Trophoblast cell (in vitro differentiated cells and primary cell): ENCODE measurements at places on chromosomes 7 and 10.
A peak's percentile ranks its signal among the peaks of the same experiment; 100 is the strongest.

- peak overlapping the region; percentile 85 for H3K4me3 ChIP-seq
- DNase-seq, result peak; percentile 58
- no peaks in the 10 kb centered on the region for H3K36me3 ChIP-seq
- H3K4me1 ChIP-seq, result peaks cover 8% of the 10 kb centered on the region
Measured at GRCh38 chr10:60732807-60733516, 45.3 kb upstream of the CDK1 start.

- no peaks in the 10 kb centered on the region for H3K4me1 ChIP-seq
- no peaks in the 10 kb centered on the region for H3K36me3 ChIP-seq
- no peak for DNase-seq
Measured at GRCh38 chr7:31299336-31299735, 41.2 kb downstream of the NEUROD6 start.

DNA sequence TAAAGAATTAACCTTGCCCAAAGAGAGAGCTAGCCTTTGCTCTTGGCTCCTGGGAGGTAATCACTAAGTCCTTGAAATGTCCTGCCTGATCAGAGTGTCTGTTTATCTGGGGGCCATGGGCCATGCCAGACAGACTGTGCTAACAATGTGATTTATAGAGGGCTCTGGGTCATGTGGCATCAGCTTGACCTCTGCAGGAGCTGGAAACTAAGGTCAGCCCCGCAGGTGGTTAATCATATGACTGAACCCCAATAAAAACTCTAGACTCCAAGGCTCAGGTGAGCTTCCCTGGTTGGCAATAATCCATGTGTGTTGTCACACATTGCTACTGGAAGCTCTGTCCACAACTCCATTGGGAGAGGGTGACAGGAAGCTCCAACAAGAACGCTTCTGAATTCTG is 47.5 kb downstream of the NDUFB2 start:
- no peak overlapping the region for H3K27ac ChIP-seq
- H3K27me3 ChIP-seq, result no peaks in the 10 kb centered on the region
- no peak for DNase-seq
- peaks cover 1% of the 10 kb centered on the region for H3K36me3 ChIP-seq

GRCh38 chr10:47297866-47298540 is 2.0 kb upstream of the GDF10 start:
- H3K36me3 ChIP-seq, result no peaks in the 10 kb centered on the region
- no peak overlapping the region for H3K4me3 ChIP-seq
- no peak for DNase-seq
- peaks cover 31% of the 10 kb centered on the region for H3K27me3 ChIP-seq
- H3K27ac ChIP-seq, result no peak overlapping the region

- H3K36me3 ChIP-seq, result no peaks in the 10 kb centered on the region
- H3K4me1 ChIP-seq, result peaks cover 3% of the 10 kb centered on the region
- H3K27me3 ChIP-seq, result no peaks in the 10 kb centered on the region
- DNase-seq, result no peak
Measured at GRCh38 chr10:78543031-78543748, 509.5 kb downstream of the RPS24 start.

GRCh38 chr7:143203386-143203785 is 18.5 kb upstream of the TAS2R40 start:
- no peak overlapping the region for H3K4me3 ChIP-seq
- H3K4me1 ChIP-seq, result no peaks in the 10 kb centered on the region
- no peaks in the 10 kb centered on the region for H3K27me3 ChIP-seq
- DNase-seq, result no peak

DNA sequence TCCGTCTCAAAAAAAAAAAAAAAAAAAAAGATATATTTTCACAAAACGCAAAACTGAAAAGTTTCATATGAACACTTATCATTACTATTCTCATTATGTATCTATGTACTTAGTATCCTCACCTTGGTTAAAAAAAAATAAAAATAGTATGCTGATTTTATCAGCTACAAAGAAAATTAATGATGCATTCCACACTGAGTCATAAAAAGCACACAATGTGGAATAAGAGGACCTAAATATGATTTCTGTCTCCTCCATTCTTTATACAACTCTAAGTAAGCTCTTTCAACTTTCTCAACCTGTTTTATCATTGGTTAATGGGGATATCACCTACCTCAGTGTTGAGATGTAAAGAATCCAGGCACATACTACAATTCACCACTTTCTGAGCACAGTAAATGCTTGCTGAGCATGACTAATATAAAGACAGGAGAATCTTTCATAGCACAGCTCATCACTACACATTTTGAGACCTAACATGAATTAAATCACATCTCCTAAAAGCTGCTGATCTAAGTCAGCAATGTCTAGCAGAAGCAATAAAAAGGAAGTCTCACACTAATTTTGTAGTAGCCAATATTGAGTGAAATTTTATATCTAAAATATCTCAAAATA is 2.7 kb downstream of the SNX13 start:
- no peaks in the 10 kb centered on the region for H3K36me3 ChIP-seq
- H3K4me1 ChIP-seq, result peaks cover 4% of the 10 kb centered on the region
- H3K27ac ChIP-seq, result no peak overlapping the region
- no peak for DNase-seq
- H3K4me3 ChIP-seq, result no peak overlapping the region

DNA sequence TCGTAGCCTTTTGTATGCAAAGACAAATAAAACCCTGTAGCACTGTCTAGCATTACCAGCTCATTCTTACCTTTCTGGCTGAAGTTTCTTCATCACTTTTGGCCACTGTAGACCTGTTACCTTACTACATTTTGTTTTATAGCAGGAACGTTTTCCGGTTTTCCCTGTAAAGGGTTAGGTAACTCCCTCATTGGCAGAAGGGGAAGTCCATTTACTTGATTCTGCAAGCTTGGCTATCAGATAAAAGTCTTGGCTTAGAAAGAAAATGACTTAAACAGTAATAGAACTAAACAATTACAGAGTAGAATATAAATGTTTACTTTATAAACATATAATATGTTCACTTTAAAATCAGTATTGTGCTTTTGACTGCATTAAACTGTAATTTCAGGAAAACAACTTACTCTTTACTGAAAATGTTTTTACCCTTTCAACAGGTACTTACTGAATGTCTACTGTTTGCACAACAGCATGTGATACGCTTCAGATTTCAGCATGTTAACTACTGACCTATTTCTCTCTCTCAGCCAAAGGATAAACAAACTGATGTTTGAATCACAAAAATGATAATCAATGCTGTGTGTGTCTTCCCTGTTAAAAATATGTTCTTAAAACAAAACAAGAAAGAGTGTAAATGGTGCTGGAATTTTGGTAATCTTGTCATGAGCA is 67.1 kb downstream of the OTUD1 start:
- no peaks in the 10 kb centered on the region for H3K4me1 ChIP-seq
- no peak for DNase-seq
- no peaks in the 10 kb centered on the region for H3K36me3 ChIP-seq

- no peak for DNase-seq
- H3K27ac ChIP-seq, result no peak overlapping the region
- no peaks in the 10 kb centered on the region for H3K36me3 ChIP-seq
- no peak overlapping the region for H3K4me3 ChIP-seq
- H3K27me3 ChIP-seq, result no peaks in the 10 kb centered on the region
Measured at GRCh38 chr7:88239852-88240251, 20.0 kb upstream of the SRI start.

- DNase-seq, result no peak
- no peaks in the 10 kb centered on the region for H3K27me3 ChIP-seq
- H3K4me1 ChIP-seq, result no peaks in the 10 kb centered on the region
- no peak overlapping the region for H3K4me3 ChIP-seq
Measured at GRCh38 chr7:83681200-83681778, 32.4 kb upstream of the SEMA3E start.

DNA sequence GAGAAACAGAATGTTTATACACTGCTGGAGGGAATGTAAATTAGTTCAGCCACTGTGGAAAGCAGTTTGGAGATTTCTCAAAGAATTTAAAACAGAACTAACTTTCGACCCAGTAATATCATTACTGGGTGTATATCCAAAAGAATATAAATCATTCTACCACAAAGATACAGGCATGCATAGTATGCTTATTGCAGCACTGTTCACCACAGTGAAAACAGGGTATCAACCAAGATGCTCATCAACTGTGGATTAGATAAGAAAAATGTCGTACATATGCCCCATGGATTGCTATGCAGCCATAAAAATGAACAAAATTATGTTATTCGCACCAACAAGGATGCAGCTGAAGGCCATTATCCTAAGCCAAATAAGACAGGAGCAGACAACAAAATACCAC is 343.1 kb upstream of the KCND2 start:
- DNase-seq, result no peak
- no peaks in the 10 kb centered on the region for H3K36me3 ChIP-seq
- no peaks in the 10 kb centered on the region for H3K4me1 ChIP-seq
- H3K27ac ChIP-seq, result no peak overlapping the region
- H3K27me3 ChIP-seq, result no peaks in the 10 kb centered on the region

GRCh38 chr7:87687653-87688254 is 59.6 kb downstream of the RUNDC3B start:
- H3K27me3 ChIP-seq, result no peaks in the 10 kb centered on the region
- DNase-seq, result no peak
- no peaks in the 10 kb centered on the region for H3K36me3 ChIP-seq
- H3K4me3 ChIP-seq, result no peak overlapping the region
- no peaks in the 10 kb centered on the region for H3K4me1 ChIP-seq
- no peak overlapping the region for H3K27ac ChIP-seq

GRCh38 chr10:94091649-94092048 is 97.9 kb downstream of the PLCE1 start:
- DNase-seq, result no peak
- H3K27ac ChIP-seq, result no peak overlapping the region
- no peak overlapping the region for H3K4me3 ChIP-seq
- H3K4me1 ChIP-seq, result no peaks in the 10 kb centered on the region
- H3K27me3 ChIP-seq, result no peaks in the 10 kb centered on the region

GRCh38 chr10:93334901-93335327 is 147.2 kb downstream of the MYOF start:
- no peaks in the 10 kb centered on the region for H3K27me3 ChIP-seq
- peak overlapping the region; percentile 3 for H3K27ac ChIP-seq
- no peak overlapping the region for H3K4me3 ChIP-seq

DNA sequence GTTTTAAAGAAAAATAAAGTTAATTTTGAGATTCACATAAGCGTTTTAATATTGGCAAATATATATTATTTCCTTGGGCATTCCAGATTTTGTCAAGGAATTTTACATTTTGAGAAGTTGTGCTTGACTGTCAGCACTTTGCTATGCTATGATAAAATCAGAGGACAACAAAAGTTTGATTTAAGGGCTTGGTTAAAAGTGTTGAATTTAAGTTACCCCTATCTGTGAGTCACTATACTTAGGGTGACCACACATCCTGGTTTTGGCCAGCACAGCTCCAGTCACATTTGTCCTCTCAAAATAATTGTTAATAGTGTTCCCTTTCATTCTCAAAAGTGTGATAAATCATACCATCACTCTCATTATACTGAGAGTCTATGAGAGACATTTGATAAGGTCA is 34.2 kb upstream of the ANK3 start:
- no peaks in the 10 kb centered on the region for H3K27me3 ChIP-seq
- no peaks in the 10 kb centered on the region for H3K4me1 ChIP-seq
- no peak overlapping the region for H3K27ac ChIP-seq
- H3K36me3 ChIP-seq, result no peaks in the 10 kb centered on the region

GRCh38 chr7:151925446-151926335 is 30.6 kb upstream of the GALNTL5 start:
- H3K27ac ChIP-seq, result no peak overlapping the region
- H3K36me3 ChIP-seq, result no peaks in the 10 kb centered on the region
- peaks cover 5% of the 10 kb centered on the region for H3K4me1 ChIP-seq
- no peak overlapping the region for H3K4me3 ChIP-seq

DNA sequence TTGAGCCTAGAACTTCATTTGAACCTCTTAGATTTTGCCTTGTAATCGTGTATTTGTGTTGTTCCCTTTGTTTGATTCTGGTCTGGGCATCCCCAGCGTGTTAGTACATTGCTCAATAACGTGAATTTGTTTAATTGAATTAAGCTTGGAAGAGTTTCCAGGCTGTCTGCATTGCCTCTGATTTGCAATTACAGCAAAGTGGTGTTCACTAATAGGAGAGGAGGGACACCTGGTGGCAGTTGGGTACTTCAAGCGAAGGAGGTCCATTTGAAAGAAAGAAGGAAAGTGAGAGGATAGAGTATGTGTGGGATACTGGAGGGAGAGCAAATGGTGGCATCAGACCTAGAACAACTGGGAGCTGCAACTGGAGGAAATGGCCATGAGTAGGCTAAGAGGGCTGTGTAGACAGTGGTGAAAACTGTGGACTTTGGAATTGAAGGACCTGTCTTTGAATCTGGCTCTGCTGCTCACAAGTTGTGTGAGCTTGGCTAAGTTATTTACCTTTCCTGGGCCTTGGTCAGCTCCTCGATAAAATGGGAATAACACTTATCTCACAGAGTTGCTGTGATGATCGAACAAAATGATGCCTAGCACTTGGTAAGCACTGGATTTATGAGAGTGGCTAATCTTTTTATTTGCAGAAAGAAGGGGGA is 15.1 kb downstream of the LSMEM1 start:
- DNase-seq, result no peak
- no peak overlapping the region for H3K27ac ChIP-seq
- no peaks in the 10 kb centered on the region for H3K27me3 ChIP-seq
- no peak overlapping the region for H3K4me3 ChIP-seq

DNA sequence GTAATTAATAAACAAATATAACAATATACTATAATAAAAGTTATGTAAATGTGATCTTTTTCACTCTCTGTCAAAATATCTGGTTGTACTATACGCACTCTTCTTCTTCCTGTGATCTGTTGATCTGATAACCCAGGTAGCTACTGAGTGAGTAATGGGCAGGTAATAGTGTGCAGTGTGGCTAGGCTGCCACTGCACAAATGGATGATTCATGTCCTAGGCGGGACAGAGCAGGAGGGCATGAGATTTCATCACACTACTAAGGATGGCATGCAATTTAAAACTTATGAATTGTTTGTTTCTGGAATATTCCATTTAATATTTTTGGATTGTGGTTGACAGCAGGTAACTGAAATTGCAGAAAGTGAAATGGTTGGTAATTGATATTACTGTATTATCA is 44.5 kb downstream of the TAS2R16 start:
- no peak overlapping the region for H3K27ac ChIP-seq
- no peaks in the 10 kb centered on the region for H3K4me1 ChIP-seq
- H3K4me3 ChIP-seq, result no peak overlapping the region
- H3K36me3 ChIP-seq, result no peaks in the 10 kb centered on the region
- peak; percentile 44 for DNase-seq

- peaks cover 7% of the 10 kb centered on the region for H3K4me1 ChIP-seq
- H3K4me3 ChIP-seq, result no peak overlapping the region
- DNase-seq, result peak; percentile 43
- H3K27me3 ChIP-seq, result no peaks in the 10 kb centered on the region
Measured at GRCh38 chr10:124389613-124390361, 28.9 kb downstream of the OAT start.
